WTC11 (cell line): ENCODE measurements at places on chromosomes 3 and 15.

DNA sequence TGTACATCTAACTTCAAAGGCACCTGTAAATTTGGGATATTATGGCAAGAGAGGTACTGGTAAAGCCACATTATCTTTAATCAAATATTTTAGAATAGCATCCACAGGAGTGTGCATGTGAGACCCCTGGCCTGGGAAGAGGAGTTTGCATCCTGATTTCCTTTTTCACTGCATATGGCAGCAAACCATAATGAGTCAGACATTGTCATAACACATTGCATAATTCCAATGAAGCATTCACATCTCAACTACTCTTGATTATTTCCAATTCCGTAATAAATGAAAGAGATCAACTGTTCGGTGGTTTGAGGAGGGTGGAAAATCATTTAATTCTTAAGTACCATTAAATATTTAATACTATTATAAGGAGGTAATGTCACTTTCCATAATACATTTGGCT is 215.0 kb downstream of the MECOM start:
- DNase-seq, result no peak

- DNase-seq, result no peak
Measured at GRCh38 chr15:74035121-74036017, 40.9 kb downstream of the PML start.

- DNase-seq, result no peak
Measured at GRCh38 chr3:184235381-184236032, 6.1 kb downstream of the VWA5B2 start.

DNA sequence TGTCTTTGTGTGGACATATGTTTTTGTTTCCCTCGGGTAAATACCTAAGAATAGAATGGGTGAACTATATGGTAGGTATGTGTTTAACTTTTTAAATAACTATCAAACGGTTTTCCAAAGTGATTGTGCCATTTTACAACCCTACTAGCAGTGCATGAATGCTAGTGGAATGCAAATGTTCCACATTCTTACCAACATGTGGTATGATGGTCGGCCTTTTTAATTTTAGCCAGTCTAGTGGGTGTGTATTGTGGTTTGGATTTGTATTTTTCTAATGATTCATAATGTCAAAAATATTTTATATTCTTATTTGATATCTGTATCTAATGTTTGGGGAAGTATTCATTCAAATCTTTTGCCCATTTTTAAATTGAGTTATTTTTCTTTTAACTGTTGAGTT is 68.2 kb upstream of the SMAD3 start:
- DNase-seq, result no peak

DNA sequence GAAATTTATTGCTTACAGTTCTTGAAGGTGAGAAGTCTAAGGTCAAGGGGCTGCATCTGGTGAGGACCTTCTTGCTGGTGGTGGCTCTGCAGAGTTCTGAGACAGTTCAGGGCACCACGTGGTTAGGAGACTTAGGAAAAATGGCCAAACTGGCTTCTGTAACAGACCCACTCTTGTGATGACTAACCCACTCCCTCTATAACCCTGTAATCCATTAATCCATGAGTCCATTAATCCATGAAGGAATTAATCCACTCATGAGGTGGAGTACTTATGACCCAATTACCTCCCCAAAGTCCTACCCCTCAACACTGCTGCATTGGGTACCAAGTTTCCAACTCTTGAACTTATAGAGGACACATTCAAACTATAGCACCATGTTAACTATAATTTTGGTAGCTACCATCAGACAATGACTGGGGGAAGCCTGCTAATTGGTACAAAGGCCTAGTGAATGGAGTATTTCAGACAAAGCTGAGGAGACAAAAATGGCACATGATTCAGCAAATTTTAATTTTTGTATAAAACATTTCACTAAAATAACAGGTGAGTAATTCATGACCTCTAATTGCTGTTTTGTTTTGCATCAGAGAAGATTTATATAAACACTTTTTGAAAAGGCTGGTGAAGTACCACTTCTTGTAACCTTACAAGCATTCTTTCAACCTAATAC is 374.1 kb upstream of the TBL1XR1 start:
- DNase-seq, result no peak

- no peak for DNase-seq
Measured at GRCh38 chr15:27646531-27646930, 452.6 kb downstream of the OCA2 start.

DNA sequence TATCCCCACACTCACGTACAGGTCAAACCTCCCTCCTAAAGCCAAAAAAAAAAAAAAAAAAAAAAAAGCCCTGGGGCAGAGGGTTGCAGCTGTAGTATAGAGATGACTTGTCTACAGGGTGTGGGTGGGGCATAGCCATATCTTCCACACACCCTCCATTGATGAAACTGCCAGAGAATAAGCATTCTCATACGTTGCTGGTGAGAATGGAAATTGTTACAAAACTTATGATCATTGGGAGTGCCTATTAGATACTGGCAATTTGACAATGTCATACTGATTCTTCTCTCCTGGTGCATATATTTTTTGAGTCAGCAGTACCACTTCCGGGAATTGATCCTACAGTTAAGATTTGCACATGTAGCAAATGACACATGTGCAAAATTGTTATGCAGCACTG is 11.0 kb upstream of the CTNNB1 start:
- no peak for DNase-seq

- DNase-seq, result no peak
Measured at GRCh38 chr3:19392150-19392549, 243.8 kb downstream of the KCNH8 start.

GRCh38 chr15:85073556-85074194 is 92.0 kb downstream of the PDE8A start:
- no peak for DNase-seq

- DNase-seq, result no peak
Measured at GRCh38 chr15:76684002-76684401, 221.1 kb downstream of the SCAPER start.

DNA sequence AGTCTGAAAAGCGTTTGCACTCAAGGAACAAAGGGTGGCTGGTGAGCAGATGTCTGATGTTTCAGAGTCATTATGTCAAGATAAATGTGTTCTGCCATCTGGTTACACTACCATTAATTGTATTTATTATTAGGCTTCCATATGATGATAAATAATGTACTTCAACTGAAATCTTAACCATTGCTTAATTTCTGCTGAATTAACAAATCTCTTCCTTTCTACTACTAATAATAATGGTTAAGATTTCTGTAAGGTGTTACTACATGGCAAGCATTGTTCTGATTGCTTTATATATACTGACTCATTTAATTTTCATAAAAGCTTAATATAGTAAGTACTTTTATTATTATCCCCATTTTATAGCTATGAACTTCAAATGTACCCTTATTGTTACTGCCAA is 68.4 kb upstream of the GALNT15 start:
- DNase-seq, result no peak

- no peak for DNase-seq
Measured at GRCh38 chr3:70702132-70702531, 389.7 kb upstream of the MDFIC2 start.

GRCh38 chr3:146072061-146072460 is 88.9 kb downstream of the PLOD2 start:
- no peak for DNase-seq

GRCh38 chr15:92336419-92336987 is 57.2 kb upstream of the ST8SIA2 start:
- no peak for DNase-seq

DNA sequence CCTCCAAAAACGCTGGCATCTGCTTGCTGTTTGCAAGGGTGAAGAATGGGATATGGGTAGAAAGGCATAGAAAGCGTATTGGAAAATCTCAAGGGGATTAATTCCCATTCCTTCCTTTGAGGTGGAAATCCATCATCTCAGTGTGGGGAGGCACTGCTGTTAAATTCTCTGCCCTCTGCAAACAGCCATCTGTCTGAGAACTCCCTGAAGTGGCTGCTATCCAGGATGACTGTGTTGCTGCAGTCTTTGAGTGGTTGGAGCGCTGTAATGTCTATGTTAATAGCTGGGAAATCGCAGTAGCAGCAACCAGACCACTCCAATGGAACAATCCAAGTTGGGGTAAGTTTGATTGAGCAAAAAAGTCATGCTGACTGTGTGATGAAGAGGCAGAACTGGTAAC is 625.9 kb downstream of the NLGN1 start:
- no peak for DNase-seq
